ENCODE measurements at places on chromosomes 2 and 18.

DNA sequence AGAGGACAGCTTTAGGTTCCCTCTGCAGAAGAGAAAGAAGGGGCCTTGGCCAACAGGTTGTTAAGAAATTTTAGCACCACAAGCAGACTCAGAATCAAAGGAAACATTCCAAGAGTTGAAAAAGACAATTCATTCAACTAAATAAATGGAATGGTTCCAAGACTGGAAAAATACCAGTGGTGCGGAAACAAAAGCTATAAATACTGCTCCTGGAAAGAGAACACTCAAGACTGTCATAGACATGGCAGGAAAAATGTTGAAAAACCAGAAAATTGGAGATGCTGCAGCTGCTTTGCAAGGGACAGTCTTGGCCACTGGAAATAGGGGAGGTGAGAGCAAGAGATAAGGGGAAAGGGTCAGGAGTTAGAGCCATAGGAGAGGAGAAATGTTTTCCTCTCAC is 312.7 kb upstream of the CYRIA start:
- H3K27me3 ChIP-seq: no peaks in the 10 kb centered on the region
- H3K4me3 ChIP-seq: no peak overlapping the region
- no peaks in the 10 kb centered on the region for H3K36me3 ChIP-seq
- H3K27ac ChIP-seq: no peak overlapping the region

- no peaks in the 10 kb centered on the region for H3K36me3 ChIP-seq
- no peak overlapping the region for H3K4me3 ChIP-seq
- no peaks in the 10 kb centered on the region for H3K4me1 ChIP-seq
- no peak for DNase-seq
These were observed 297.0 kb upstream of the DSEL start for GRCh38 chr18:67813380-67814028.

GRCh38 chr2:16392647-16393499 is 272.8 kb downstream of the CYRIA start:
- no peaks in the 10 kb centered on the region for H3K4me1 ChIP-seq
- no peak for DNase-seq
- no peaks in the 10 kb centered on the region for H3K36me3 ChIP-seq
- H3K4me3 ChIP-seq: no peak overlapping the region
- no peaks in the 10 kb centered on the region for H3K27me3 ChIP-seq

DNA sequence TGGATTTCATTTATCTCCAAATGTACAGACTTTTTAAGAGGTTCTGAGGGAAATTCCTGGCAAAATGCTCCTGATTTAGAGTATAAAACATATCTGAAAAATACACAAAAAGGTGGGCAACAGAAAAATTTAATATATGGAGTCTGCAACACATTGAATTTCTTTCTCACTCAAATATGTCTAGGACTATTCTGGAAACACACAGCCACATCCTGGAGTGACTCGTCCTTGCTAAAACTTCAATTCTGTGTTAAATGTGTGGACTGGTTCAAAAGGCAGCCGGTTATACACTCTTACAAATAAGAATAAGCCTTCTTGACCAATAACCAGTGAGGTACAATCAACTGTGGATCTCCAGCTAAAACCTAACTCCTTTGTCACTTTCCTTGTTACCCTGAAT is 44.1 kb upstream of the RND3 start:
- no peak overlapping the region for H3K27ac ChIP-seq
- no peak overlapping the region for H3K4me3 ChIP-seq
- DNase-seq: no peak
- no peaks in the 10 kb centered on the region for H3K27me3 ChIP-seq

- no peaks in the 10 kb centered on the region for H3K36me3 ChIP-seq
- no peaks in the 10 kb centered on the region for H3K4me1 ChIP-seq
- no peak overlapping the region for H3K27ac ChIP-seq
- DNase-seq: no peak
- no peak overlapping the region for H3K4me3 ChIP-seq
- no peaks in the 10 kb centered on the region for H3K27me3 ChIP-seq
These were observed 167.9 kb upstream of the NXPH2 start for GRCh38 chr2:138948070-138948539.

DNA sequence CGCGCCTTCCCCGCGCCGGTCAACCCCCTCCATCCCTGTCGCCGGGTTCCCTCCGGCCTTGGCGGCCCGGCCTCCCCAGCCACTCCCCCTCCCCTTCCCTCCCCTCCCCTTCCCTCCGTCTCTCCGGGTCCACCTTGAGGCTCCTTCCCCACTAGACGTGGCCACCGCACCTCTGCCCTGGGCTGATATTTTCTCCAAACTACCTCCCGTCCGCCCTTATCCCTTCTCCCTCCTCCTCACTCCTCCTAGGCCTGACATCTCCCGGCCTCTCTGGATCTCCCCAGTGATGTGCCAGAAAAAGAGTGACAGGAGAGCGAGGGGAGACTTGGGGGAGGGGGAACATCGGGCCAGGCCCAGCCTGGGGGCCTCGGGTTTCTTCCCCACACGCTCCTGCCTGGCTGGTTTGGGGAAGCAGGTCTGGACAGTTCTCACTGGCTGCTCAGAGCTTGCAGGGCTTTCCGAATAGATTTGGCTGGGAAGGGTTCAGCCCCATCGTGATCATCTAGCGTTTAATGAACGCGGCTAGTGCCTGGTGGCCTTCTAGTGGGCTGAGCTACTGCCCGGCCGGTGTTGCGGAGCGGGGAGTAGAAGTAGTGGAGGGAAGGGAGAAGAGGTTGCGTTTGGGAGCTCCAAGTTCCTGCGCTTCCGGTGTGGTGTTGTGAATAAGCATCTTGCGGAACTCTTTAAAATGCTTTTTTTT is 641 bp downstream of the MAPRE3 start:
- H3K4me3 ChIP-seq: peak overlapping the region; percentile 62
- no peak overlapping the region for H3K27ac ChIP-seq
- no peak for DNase-seq

DNA sequence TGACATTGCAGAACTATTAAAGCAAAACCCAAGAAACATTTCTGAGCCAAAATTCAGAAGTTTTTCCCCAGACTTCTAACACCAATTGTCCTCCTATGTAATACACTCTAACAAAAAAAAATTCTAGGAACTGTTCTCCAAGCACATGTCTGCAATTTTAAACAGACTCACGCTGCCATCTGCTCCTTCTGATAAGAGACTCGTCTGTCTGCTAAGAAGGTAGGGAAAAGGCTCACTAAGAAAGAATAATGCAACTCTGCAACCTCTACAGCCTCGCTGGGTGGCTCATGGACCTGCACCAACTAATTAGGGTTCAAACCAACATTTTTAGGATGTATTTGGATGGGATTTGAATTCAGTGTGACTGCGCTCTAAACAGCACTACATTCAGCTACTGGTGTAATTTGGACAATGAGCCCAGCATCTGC is 366.5 kb downstream of the DSC3 start:
- H3K4me3 ChIP-seq: no peak overlapping the region
- DNase-seq: no peak
- no peaks in the 10 kb centered on the region for H3K4me1 ChIP-seq
- H3K27ac ChIP-seq: no peak overlapping the region
- no peaks in the 10 kb centered on the region for H3K27me3 ChIP-seq
- H3K36me3 ChIP-seq: no peaks in the 10 kb centered on the region

DNA sequence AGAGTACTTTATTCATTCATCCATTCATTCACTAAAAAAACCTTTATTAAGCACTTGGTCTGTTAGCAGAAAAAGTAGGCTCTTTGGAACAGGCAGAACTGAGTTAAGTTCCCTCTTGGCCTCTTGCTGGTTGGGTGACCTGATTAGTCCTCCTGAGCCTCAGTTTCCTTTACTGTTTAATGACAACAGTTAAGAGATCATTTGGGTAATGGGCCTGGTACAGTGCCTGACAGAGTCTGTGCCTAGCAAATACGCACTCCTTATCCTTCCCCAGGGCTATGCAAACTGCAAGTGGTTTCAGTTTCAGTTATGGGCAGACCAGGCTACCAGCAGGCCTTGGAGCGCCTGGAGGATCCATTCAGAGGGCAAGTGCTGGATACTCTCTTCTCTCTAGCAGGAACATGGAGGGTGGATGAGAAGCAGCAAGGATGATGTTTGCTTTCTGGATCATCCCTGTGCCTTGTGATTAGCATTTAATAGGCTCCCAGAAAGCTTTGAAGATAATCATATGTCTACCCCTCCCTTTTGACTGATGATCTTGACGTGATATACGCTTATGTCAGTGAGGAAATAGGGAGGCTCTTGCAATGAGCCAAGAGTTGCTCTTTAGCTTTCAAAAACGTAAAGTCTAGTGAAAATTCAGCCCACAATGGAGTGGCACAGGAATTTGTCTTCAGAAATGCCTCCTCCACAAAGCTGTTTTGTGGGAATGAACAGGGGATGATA is 12.4 kb upstream of the TAF1B start:
- peaks cover 28% of the 10 kb centered on the region for H3K27me3 ChIP-seq
- peaks cover 38% of the 10 kb centered on the region for H3K4me1 ChIP-seq
- DNase-seq: peak; percentile 37
- no peak overlapping the region for H3K4me3 ChIP-seq

DNA sequence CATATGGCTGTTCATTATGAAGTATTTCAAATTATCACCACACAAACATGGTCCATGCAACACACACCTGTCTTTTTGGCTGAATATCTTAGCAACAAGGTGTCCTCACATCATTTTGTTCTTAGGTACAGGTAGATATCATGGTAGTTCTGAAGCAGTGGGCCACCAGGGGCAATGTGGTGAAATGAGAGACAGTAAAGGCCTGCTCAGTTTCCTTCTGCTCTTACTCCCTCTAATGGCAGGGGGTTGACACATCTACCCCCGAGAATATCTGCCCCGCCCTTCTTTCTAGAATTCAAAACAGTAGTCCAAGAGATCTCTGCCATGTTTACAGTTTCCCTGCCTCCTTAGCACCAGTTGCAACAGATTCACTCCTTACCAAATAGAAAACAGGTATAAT is 147.0 kb upstream of the KLHL14 start:
- DNase-seq: no peak
- H3K4me3 ChIP-seq: no peak overlapping the region
- no peaks in the 10 kb centered on the region for H3K27me3 ChIP-seq
- no peaks in the 10 kb centered on the region for H3K4me1 ChIP-seq
- no peaks in the 10 kb centered on the region for H3K36me3 ChIP-seq
